ENCODE measurements at places on chromosomes 2 and 18. TPM values are rescaled to one million over a fixed set of nuclear protein-coding genes. Genes with fewer than 3 reads are reported as not detected.

Gene SIGLEC15
- 0.06 TPM for total RNA-seq

Gene LRP1B
- total RNA-seq, result not detected

Gene AMER3
- total RNA-seq, result not detected

Gene KCNE4
- total RNA-seq, result 0.46 TPM

Gene TNS1
- total RNA-seq, result 17.4 TPM

Gene RIT2
- total RNA-seq, result not detected

Gene LYPD6B
- not detected for total RNA-seq

Gene CFAP221
- 0.14 TPM for total RNA-seq

Gene CNGA3
- total RNA-seq, result 0.02 TPM

Gene IFIH1
- 0.78 TPM for total RNA-seq

Gene TWSG1
- 16.7 TPM for total RNA-seq

Gene SERPINB10
- not detected for total RNA-seq

Gene TUBA4B
- total RNA-seq, result 0.10 TPM

Gene BOLL
- not detected for total RNA-seq

Gene DYTN
- not detected for total RNA-seq

Gene PROKR1
- not detected for total RNA-seq

Gene PLEKHH2
- total RNA-seq, result 2.1 TPM

Gene TOGARAM2
- 0.20 TPM for total RNA-seq

Gene CCDC74B
- 6.4 TPM for total RNA-seq

Gene CFAP65
- 0.17 TPM for total RNA-seq

Gene C2orf78
- not detected for total RNA-seq

Gene MYL1
- not detected for total RNA-seq

Gene DNAJC5G
- not detected for total RNA-seq

Gene PLEKHA3
- total RNA-seq, result 17.1 TPM

Gene PLGLB2
- 0.19 TPM for total RNA-seq

Gene FZD7
- total RNA-seq, result 6.7 TPM

Gene CXCR1
- total RNA-seq, result not detected

Gene SNORC
- total RNA-seq, result 4.1 TPM

Gene HOXD13
- 0.18 TPM for total RNA-seq

Gene CYS1
- 1.7 TPM for total RNA-seq

Gene ATOH8
- total RNA-seq, result 30.1 TPM

Gene SMARCAL1
- total RNA-seq, result 12.7 TPM

Gene MC2R
- total RNA-seq, result not detected

Gene IL37
- total RNA-seq, result not detected

Gene COMMD1
- total RNA-seq, result 42.2 TPM

Gene CYB5A
- total RNA-seq, result 127 TPM

Gene CSRNP3
- not detected for total RNA-seq

Gene SMIM21
- total RNA-seq, result not detected

Gene CYP1B1
- 4.5 TPM for total RNA-seq

Gene HAT1
- total RNA-seq, result 59.8 TPM

Gene ASNSD1
- 33.0 TPM for total RNA-seq

Gene CELF4
- not detected for total RNA-seq

Gene AKAIN1
- total RNA-seq, result not detected

Gene POTEC
- not detected for total RNA-seq

Gene LYPD1
- 17.1 TPM for total RNA-seq

Gene UGT1A10
- 0.11 TPM for total RNA-seq

Gene ASXL3
- not detected for total RNA-seq

Gene EPG5
- total RNA-seq, result 4.2 TPM
